ENCODE measurements at places on chromosomes 7 and 10.

GRCh38 chr7:20793248-20793647 lies 6.6 kb upstream of the SP8 start:
- DNase-seq, result no peak

DNA sequence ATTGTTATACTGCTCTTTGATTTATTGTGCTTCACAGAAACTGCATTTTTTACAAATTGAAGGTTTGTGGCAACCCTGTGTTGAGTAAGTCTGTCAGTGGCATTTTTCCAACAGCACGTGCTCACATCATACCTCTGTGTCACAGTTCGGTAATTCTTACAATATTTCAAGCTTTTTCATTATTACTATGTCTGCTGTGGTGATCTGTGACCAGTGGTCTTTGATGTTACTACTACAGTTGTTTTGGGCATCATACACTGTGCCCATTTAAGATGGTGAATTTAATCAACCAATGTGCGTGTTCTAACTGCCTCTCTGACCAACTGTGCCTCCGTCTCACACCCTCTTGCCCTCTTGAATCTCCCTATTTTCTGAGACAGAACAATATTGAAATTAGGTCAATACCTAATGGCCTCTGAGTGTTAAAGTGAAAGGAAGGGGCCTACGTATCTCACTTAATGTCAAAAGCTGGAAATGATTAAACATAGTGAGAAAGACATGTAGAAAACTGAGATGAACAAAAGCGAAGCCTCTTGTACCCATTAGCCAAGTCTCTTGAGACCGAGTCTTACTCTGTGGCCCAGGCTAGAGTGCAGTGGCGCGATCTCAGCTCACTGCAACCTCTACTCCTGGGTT lies 20.2 kb upstream of the ASL start:
- DNase-seq, result no peak

DNA sequence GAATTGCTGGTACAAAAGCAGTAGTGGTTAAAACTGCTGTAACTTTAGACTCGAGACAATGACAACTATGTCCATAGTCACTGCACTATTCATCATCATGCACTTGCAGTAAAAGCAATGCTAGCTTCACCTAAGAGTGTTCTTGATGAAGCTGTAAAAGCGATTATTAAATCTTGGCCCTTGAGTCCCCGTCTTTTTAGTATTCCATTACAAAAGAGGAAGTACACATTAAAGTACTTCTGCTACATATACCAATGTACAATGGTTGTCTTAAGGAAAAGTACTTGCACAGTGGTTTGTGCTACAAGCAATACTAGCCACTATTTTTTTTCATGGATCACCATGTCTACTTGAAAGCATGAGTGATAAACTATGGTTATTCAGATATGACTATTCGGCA lies 78.3 kb downstream of the ATAD1 start:
- no peak for DNase-seq

GRCh38 chr10:123548770-123549169 lies 117.4 kb upstream of the GPR26 start:
- no peak for DNase-seq

DNA sequence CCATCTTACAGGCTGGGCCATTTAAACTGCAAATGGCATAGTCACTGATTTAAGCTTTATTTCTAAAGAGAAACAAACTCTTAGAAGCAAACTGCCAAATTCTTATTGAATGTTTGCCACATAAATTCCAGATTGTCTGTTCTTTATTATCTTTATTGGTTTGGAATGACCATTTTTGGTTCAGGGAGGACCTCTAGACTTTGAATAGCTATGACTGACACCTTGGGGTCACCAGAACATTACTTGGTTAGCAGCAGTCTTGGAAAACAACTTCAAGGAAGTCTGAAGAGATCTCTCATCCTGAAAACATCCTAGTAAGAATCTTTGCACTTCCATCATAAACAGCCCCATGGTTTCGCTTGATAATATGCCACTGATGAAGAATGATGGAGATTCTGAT lies 197.1 kb downstream of the SUGCT start:
- no peak for DNase-seq

- DNase-seq, result no peak
Observed at GRCh38 chr10:101021692-101022251, 9.2 kb downstream of the PDZD7 start.

DNA sequence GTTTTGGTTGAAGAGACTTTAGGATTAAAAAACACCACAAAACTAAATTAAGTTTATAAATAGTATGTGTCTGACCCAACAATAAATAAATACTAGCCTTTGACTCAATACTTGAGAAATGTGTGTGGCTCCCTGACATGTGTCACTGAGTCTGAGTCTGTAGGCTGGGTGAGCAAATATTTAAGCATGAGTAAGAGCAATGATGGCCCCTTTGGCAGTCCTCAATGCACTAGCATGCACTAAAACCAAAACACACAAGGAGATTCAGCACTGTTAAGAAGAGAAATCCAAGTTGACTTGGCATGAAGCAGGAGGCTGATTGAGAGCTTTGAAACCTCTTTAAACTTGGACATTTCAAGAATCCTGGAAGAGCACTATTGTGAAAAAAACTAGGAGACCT lies 37.1 kb downstream of the CCDC71L start:
- no peak for DNase-seq

DNA sequence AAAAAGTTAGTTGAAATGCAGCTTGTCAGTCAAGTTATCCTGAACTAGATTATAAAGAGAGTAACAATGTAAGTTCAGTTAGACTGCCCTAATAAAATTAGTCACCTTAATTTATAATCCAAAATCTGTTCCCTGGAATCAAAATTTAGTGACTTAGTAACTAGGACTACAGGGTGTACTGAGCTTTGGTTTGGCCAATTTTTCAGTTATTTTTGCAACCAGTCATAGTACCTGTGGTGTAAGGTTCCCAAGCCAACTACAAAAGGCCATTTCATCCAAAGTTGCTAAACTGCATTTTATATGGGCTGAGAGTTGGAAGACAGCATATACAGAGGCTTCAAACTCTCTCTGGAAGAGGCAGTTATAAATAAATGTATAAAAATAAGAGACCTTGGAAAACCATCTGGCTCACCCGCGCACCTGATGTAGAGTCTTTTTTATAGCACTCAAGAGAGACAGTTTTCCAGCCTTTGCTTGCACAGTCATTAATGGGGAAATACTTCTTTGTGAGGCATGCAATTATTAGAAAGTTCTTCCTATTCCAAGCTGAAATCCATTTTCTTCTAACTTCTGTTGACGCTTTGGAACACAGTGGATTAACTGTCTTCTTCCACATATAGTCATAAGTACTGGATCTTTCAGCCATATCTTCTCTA lies 59.2 kb downstream of the PUS7 start:
- no peak for DNase-seq

DNA sequence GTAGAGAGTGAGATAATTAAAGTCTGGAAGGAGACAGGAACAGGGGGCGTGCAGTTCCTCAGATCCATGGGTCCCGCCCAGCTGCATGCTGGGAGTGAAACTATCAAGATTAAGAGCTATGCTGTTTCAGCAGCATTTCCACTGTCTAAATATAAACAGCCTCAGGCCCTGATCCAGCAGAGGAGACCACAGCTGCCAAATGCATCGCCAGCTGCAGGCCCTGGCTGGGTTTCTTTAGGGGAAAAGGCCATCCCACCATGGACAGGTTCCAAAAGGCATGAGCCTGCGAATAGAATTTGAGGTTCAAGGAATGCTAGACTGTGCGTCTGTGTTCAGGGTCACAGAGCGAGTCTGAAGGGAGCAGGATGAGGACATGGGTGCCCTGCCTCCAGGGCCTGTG lies 411.4 kb downstream of the PAXIP1 start:
- no peak for DNase-seq

DNA sequence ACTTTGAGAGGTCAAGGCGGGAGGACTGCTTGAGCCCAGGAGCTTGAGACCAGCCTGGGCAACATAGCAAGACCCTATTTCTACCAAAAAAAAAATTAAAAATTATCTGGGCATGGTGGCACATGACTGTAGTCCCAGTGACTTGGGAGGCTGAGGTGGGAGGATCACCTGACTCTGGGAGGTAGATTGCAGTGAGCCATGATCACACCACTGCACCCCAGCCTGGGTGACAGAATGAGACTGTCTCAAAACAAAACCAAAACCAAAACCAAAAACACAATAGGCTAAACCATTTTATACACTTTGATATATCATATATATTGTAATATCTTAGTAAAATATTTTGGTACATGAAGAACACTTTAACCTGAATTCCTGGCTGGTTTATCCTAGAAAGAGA lies 101.6 kb downstream of the RAPGEF5 start:
- DNase-seq, result no peak

DNA sequence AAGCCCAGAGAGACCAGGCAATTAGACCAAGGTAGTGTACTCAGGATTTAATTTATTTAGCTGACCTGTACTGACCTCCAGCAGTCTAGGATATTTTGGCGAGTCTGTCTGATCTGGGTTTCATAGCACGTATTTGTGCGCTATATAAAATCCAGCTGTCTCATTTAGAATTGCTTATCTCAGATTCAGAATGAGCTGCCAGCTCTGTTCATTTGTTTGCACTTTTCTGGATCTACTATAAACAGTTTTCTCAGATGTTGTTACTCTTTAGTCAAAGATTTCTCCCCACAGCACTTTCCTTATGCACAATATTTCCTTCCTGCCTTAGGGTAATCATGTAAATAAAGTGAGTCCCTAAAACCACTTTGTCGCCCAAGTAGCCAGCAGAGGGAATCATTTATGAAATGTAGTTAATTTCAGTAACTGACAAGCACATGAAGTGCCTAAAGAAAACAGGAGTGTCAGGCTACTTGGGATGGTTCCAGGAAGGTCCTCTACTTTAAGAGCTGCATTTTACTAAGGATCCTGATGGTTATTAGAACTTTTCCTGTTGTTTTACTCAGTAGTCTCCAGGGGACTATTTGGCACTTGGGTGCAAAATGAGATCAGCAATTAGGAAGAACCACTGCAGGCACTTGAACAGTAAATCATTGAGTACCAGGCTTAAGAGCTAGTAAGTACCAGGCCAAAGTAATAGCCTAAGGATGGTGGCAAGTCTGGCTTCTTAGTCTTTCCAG lies 226.4 kb downstream of the TWIST1 start:
- no peak for DNase-seq

DNA sequence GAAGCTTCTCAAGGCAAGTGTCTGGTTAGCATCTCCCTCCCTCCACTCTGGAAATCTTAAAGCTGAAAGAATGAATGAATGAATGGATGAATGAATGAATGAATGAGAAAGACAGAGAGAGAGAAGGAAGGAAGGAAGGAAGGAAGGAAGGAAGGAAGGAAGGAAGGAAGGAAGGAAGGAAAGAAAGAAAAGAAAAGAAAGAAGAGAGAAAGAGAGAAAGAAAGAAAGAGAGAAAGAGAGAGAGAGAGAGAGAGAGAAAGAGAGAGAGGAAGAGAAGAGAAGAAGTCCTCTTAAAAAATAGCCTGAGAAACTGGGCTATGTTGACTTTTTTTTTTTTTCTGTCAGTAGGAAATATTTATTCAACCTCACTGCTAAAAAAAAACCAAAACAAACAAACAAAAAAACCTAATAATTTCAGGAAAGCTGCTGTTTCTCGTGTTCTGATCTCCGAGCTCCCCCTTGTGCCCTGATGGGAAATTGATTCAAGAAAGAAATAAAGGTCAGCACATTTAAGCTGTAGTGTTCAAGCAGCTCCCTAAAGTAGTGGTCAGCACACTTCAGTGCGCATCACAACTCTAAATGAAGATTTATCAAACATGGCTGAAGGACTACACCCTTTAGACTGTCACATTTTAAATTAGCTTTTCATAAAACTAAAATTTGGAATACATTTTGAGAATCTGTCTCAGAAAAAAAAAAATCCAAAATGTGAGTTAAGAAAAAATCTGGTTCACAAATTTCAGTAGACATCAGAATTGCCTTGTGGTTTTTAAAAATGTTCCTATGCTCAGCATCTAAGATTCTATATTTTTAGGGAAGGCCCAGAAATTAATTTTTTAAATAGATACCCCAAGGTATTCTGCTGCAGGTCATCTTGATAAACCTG lies 154.3 kb downstream of the ELAPOR2 start:
- peak; percentile 21 for DNase-seq

DNA sequence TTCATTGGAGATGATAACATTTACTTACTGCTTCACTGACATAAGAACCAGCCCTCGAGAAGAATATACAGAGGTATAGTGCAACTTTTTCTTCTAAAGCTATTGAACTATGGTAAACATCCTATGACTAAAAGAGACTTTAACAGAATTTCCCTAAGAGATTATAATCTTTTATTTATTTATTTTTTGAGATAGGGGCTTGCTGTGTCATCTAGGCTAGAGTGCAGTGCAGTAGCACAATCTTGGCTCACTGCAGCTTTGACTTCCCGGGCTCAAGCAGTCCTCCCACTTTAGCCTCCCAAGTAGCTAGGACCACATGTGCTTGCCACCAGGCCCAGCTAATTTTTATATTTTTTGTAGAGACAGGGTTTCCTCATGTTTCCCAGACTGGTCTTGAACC lies 258.5 kb upstream of the FERD3L start:
- DNase-seq, result no peak

DNA sequence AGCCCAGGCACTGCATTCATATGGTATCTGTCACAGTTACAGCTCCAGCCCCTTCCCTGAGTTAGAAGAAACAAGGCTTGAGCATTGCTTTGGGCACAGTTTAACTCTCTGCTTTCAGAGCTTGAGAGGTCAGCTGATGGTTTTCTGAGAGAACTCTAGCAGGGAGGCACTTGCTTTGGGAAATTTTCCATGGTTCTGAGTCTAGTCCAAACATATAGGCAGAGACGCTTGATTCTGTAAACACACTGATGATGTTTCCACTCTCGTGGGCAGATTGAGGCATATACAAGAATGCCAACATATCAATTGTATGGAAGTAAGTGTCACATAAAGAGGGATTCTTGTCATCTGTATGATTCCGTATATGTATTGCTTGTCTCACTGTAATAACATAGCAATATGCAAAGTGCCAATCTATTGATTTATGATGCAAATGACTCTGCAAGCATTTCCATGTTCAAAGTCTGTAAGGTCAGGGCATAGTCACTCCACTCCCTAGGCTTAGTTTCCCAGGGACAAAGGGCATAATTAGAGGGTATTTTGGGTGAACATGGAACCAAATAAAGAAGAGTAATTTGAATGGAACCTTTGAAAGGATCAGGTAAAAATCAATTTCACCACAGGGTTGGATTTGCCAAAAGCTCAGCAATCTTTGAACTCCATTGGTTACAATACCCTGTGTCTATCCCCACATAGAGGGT lies 239.0 kb downstream of the INHBA start:
- DNase-seq, result no peak

GRCh38 chr7:101235050-101235449 lies 2.6 kb downstream of the CLDN15 start:
- DNase-seq, result no peak

- no peak for DNase-seq
Observed at GRCh38 chr7:84484502-84485079, 290.0 kb upstream of the SEMA3A start.

All from NCI-H1092 (cell line).